Skeletal muscle cell (primary cell): ENCODE measurements at places on chromosomes 16 and 17.
A peak's percentile ranks its signal among the peaks of the same experiment; 100 is the strongest.

DNA sequence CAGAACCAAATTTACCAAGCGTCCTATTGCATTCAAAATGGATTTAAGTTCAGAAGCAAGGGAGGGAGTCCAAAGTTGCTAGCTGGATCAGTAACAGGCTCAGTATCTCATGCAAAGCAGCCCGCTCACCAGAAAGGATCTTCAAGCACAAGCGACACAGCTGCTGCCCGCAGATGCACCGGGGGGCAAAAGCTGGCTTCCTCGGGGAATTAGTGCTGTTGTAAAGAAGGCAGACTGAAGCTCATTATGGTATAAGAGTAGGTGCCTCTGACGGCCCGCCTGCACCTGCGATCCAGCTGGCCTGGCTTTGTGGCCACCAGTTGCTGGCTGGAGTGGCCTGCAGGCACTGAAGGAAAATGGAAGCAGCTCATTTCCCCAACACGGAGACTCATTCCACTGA is 128.4 kb upstream of the RCVRN start:
- no peak for DNase-seq

DNA sequence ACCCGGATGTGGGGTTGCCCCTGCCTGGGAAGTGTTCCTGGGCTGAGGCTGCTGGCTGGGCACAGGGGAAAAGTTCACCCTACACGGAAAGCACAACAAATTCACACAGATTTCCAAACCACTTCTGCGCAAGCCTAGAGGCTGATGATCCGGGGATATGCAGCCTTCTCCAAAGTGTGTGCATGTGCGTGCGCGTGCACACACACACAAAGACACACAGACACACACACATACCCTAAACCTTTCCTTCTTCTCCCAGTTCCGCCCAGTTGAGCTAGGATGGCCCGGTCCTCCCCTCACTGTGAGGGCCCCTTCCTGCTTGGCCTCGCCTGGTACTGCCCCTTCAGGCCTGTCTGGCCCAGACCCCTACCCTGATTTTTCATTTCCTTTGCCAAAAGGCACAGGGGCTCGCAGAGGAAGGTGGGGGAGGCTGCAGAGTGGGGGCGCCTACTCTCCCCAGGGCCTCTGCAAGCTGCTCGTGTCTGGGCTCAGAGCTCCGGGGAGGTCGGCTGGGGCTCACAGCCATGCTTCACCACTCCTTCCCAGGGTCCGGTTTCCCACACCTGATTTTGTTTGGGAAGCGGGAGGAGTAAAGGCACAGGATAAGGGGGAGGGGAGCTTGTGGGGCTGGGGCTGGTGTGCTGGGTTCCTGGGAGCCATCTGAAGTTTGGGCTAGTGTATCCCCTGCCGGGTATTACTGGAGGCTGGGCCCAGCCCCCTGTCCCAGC is 144.7 kb downstream of the ENGASE start:
- DNase-seq: no peak

DNA sequence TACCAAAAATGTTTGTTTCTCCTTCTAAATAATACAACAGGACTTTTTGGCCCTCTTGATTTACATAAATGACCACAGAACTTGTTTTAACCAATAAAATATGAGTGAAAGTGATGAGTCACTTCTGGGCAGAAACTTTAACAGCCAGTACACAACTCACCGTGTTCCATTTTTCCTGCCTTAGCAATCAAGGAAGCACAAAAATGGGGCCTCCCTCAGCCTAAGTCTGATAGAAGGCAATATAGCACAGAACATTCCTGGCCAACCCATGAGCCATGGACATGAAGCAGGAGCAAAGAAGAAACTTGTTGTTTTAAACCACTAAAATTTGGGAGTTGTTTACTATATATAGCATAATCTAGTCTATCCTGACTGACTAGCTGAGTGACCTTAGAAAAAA is 61.1 kb upstream of the MTMR4 start:
- DNase-seq: peak; percentile 32

DNA sequence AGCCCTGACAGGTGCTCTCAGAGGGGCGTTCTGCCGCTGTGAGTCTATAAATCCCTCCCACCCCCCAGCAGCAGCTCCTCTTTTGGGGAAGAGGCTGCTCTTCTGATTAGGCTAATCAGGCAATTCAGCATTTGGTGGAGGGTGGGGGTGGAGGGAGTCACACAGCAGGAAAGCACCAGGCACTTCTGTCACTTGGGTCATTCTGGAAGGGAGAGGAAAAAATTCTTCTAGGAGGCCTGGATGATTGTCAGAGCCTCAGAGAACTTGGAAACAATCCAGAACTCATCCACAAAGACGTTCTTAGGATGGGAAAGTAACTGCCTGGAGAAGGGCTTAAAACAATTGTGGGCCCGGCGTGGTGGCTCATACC is 7.3 kb upstream of the SSTR2 start:
- DNase-seq: no peak
